Cardiac fibroblast (primary cell): ENCODE measurements at places on chromosomes 11 and 22.

GRCh38 chr11:2400762-2401435, 349 bp downstream of the TSSC4 start:
- DNase-seq = no peak

DNA sequence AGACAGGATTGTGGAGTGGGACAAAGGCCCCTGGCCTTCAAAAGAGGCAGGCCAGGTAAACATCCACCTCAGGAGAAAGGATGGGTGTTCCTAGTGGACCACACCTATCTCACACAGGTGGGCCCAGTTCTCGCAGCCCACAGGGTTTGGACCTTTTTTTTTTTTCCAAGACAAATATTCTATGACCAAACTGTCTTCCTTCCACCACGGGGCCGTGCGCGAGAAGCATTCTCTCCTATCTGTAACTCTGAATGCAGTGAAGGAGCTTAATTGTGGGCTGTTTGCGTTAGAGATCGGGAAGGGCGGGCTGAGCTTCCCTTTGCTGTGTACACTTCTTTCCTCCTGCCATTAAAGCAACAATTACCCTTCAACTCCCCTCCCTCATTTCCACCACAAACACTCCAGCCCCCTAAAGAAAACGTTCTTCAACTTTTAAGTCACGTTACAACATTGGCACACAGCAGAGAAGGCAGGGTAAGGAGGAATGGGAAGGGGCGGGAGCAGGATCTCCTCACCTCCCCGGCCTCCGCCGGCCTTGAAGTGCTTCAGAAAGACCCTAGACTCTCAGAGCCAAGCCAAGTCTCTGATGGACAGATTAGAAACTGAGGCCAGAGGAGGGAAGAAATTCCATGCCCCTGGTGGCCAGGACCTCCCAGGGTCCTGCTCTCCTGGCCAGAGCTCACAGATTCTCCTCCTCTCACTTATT, 238.4 kb downstream of the BUD13 start:
- no peak for DNase-seq

DNA sequence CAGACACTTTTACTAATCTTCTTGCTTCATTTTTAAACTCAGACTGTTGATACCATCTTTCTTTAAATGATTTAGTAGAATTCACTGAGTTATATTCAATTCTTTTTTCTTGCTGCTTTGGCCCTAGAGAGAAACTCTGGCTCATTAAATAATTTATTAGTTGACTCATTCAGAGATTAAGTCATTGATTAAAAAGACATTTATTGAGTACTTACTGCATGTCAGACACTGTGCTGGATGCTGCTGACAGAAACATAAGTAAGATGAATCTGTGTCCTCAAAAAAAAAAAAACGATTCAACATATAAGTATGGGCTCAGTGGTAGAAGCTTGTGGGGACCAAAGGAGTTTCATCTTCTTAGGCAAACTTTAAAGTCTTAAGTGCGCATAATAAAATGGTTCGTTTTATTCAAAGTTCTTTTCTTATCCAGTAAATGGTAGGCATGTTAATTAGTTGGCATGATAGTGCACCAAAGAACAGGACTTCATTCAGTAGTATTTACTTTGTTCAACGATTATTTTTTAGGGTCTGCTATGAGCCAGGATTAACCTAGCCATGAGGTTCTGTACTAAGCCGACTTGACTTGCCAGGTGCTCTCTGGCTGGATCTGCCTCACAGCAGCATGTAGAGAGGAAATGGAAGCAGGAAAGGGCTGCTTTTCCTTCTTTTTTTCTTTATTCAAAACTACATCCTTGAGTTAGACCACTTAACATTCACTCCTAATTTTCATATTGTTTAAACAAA, 281.0 kb upstream of the CTSC start:
- no peak for DNase-seq

DNA sequence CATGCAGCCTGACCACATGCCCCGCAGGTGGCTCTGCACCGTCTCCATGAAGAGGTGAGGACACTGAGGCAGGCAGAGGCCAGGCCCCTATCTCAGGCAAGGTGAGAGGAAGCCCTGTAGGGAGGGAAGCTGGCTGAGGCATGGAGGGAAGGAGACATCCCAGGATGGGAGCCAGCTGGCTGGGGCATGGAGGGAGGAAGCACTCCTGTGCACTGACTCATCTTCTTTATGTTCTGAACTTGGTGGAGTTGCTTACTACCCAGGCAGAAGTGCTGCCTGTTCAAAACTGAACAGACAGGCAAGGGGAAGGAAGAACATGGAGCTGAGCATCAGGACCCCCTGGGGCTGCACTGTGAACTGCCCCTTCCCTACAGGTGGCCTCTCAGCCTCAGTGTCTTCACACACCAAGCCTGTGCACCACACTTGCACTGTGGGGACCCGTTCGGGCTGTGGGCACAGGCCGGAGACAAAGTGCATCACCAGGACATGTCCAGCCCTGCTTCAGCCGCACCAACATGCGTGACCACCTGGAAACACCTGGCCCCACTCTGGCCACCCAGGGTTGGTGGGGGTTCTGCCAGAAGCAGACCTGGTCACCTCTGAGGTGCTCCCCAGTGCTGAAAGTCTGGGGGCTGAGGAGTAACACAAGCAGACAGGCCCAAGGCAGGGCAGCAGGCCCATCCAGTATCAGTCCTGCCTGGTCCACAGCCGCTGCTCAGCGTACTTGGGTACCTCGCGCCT, 55.5 kb downstream of the DGCR2 start:
- peak; percentile 52 for DNase-seq

DNA sequence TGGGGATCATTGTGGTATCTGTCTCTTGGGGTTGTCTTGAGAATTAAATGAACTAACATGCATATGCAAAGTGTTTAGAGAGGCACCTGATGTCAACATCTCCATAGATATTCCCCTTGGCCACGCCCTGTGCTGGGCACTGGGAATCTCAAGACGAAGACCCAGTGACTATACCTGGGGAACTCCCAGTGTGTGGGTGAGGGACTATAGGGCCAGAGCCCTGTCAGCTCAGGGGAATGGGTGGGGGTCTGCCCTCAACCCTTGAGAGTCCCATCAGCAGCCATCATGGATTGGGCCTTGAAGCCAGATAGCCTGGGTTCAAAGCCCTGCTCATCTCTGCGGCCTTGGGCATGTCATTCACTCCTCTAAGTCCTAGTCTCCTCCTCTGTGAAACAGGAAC, 21.6 kb upstream of the LMO1 start:
- no peak for DNase-seq

DNA sequence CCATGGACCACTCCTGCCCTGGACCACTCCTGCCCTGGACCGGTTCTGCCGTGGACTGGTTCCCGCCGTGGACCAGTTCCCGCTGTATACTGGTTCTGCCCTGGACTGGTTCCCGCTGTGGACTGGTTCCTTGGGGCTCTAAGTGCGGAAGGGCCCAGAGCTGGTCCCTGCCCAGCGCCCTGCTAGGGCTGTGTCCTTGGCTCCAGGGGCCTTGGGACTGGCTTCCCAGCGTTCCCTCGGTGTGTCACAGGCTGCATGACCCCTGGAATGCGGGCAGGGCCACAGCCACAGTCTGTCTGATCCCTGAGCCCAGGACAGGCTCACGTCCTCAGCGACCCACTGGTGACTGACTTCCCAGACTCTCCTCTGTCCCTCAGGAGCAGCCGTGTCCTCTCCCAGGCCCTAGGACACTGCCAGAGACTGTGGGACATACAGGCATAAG, 412.2 kb downstream of the TBC1D22A start:
- no peak for DNase-seq

DNA sequence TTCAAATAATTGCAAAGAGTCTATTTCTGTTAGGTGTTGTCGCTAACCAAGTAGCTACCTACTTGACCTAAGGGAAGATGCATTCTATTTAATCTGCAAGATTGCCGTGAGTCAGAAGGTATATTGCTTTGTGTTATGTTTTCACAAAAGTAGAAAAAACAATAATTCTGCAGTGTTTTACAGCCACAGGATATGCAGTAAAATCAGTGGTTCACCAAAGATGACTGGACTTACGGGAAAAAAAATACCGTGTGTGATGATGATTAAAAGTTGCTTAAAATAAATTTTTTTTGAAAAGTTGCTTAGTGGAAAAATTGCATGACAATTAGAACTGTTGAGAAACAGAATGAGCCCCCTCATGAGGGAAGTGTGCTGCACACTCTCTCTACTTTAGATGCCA, 209.1 kb downstream of the DDX10 start:
- DNase-seq = peak; percentile 74

DNA sequence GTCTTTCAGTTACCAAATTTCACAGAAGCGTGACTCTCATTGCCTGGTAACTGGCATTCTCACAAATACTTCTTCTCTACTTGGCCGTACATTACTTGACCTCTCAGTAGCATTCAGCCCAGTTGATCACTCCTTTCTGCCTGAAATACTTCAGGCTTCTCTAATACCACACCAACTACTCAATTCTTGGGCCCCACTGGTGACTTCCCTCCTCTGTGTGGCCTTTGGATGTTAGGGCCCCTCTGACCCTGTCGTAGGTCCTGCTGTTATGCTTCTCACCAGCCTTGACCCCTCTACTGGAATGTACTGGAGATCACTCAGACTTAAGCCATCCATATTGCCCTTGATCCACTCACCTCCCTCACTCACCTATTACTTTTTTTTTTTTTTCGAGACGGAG, 2.2 kb upstream of the EFCAB6 start:
- DNase-seq = no peak
